CMK (cell line): ENCODE measurements at places on chromosomes 3 and 15.

GRCh38 chr3:9947025-9947995, 4.9 kb downstream of the PRRT3 start:
- no peak for DNase-seq

DNA sequence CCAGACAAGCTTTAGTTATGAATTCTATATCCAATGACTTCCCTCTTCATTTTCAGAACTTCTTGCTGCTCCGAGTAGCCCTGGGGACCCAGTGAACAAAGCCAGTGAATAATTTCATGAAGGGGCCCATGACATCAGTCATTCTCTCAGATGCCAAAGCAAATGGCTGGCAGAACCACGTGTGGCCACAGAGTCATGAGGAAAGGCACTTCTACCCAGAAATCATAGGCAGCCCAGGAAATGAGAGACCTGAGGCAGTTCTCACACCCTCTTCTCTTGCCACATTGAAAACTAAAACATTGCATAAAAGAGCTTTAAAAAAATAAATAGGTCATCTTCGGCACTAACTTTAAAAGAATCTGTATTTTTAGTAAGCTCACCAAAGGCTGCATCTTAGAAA, 4.3 kb upstream of the UACA start:
- no peak for DNase-seq

DNA sequence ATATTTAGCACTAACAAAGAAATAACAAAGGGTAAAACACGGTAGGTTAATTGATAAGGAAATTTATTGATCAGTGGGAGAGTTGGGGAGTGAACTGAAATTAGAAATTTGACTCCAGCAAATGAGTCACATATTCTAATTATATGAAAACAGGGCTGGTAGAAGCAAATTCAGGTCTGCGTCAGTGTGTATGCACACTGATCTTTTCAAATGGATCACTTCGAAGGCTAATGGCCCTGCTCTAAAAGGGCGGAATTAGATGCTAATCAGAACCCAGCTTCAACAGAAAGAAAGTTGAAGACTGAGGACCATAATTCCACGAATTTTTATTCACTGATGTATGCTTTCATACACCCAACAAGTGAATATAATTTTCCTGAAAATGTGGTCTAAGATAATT, 762.4 kb upstream of the DPPA4 start:
- DNase-seq = no peak

DNA sequence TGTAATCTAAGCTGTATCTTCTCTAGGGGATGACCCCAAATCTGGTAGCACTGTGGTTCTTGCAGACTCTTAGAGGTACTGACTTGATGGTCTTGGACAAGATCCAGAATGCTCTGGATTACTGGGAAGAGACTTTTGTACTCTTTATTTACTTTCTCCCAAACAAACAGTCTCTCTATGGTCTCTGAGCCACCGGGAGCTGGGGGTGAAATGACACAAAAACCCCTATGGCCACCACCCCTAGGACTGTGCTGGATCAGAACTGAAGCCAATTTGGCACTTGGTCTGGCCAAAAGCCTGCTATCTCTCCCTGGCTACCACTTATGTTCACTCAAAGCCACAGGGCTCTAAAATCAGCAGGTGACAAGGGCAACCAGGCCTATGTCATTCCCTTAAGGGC, 50.2 kb upstream of the SI start:
- DNase-seq = no peak

DNA sequence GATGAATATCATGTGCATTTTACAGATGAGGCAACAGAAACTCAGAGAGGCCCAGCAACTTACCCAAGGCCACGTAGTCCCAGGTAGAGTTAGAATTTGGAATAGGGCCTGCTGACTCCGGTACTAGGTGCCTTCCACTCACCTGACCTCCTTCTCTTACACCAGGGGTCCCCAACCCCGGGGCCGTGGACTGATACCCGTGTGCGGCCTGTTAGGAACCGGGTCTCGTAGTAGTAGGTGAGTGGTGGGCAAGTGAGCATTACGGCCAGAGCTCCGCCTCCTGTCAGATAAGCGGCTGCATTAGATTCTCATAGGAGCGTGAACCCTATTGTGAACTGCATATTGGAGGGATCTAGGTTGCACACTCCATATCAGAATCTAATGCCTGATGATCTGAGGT, 64.8 kb downstream of the SMAD3 start:
- no peak for DNase-seq

GRCh38 chr15:89199746-89200145, 21.6 kb downstream of the RLBP1 start:
- no peak for DNase-seq

DNA sequence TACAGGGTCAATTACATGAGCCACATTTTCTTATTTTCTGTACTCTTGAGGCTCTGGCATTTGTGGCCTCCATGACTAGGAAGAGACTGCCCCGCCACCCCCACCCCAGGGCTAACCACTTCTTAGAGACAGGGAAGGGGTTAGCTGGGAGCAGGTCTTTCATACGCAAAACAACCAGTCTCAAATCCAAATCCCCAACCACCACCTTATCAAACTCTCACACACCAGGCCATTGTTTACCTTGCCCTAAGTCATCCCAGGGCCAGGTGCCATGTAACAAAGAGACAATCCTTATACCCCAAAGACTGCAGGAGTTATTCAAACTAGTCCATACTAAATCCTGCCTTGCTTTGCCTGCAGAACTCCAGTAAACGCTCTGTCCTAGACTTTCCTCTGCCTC, 77.8 kb downstream of the B3GNT5 start:
- no peak for DNase-seq

DNA sequence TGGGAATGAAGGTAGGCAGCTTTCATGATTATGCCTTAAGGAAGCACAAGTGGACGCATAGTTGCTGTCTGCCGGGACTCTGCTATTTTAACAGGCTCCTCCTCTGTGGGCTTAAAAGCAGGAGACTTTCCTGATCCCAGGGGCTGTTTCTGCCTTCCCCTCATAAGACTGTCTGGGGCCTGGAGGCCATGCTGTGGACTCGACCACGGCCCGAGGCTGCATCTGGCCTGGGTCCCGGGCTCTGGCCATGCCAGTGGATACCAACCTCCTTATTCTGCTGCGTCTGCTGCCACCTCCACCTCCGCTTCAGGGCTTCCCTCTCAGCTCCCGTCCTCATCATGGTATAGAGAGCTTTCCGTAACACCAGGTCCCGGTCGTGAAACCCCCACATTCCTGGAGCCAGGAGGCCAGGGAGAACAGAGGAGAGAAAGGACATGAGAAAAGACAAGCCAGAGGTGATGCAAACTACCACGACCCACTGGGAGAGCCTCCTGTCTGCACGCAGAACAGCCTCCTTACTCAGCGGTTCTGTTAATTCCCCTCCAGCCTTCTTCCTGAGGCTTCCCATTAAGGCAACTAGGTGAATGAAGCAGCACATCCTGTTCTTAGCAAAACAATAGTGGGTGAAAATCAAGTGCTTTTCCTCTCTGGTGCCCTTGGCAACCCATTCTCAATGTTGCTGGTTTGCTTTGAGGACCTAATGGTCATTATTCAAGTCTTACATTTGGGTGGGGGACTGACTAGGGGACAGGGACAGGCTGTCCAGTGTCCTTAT, 200.5 kb downstream of the KLF13 start:
- no peak for DNase-seq

GRCh38 chr15:74799856-74800558, 12.6 kb upstream of the LMAN1L start:
- no peak for DNase-seq

GRCh38 chr3:50930371-50931208, 255.9 kb downstream of the DOCK3 start:
- DNase-seq = no peak

- DNase-seq = no peak
Measured at GRCh38 chr15:99711625-99712024, 21.6 kb downstream of the LYSMD4 start.

DNA sequence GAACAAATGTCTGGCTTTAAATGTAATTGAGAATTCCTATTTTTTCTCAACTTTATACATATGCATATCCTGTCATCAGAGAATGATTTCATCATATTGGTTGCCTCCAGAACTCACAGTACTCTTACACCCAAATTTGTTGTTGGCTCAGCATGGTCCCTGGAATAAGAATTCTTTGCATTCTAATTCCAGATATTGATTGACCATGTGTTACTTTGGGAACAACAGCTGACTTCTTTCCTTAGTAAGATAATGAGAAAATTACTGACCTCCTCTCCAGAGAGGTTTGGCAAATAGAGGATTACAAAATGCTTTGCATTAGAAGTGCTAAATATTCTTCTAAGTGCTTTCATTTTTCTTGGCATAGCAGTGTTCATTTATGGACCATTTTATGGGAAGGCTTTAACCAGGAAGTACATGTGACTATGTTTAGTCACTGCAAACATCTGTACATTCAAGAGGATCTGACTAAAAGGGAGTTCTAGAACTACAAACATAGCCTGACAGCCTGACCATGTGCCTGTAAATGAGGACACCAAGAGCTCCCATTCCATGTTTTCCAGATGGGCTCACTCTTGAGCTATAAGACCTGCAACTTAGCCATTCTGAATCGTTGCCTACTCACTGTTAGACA, 391.6 kb upstream of the DPPA4 start:
- DNase-seq = no peak

DNA sequence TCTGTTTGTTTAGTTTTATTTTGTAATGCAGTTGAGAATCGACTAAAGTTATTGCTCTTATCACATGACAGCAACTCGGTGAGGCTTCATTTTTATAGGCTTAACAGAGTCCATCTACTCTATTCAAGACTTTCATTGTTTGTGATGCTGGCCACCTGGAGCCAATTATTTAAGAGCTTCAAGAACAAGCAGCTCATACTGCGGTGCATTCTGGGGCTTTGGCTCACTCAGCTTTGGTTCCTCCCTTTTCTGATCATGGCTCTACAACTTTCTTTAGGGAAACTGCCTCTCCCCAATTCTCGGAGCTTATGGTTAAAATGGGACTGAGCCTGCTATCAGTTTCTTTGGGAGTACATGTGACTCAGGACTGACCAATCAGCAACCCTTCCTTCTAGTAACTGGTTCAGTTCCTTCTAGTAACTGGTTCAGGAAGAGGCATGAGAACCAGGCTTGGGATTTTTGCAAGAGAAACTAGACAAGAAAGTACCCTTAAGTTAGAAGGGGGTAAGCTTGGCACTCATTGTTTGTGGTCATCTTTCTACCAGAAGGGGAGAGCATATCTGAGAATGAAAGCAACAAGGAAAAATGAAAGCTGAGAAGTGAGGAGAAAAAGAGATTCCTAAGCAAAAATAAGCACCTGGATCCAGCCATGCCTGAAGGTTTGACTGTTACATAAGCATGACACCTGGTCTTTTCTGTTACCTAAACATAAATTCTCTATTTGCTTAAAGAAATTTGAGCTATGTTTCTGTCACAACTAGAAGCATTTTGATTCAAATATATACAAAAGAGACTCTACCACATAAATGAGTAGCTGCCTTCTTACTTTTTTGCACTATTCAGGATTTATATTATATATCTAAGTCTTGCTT, 24.1 kb upstream of the ARHGEF3 start:
- DNase-seq = no peak

GRCh38 chr15:35047528-35047927, 37.6 kb downstream of the NANOGP8 start:
- DNase-seq = no peak
